Kidney glomerular epithelial cell (primary cell): ENCODE measurements at places on chromosomes 6 and 20.

DNA sequence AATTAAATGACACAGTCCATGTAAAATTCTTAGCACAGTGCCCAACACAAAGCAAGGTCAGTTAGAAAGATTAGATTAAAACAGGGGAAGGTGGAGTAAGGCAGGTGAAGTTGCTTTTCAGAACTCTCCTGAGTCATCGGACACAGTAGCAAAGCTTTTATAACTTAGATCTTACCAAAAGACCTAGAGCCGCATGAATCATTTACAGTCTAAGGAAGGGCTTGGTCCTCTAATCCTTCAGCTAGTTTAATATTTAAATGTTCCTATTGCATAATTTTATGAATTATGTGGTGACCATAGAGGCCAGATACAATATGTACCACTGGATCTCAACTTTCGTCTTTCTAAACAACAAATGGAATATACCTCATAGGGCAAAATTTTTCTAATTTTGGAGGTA is 202.1 kb upstream of the SNX9 start:
- no peak for DNase-seq

DNA sequence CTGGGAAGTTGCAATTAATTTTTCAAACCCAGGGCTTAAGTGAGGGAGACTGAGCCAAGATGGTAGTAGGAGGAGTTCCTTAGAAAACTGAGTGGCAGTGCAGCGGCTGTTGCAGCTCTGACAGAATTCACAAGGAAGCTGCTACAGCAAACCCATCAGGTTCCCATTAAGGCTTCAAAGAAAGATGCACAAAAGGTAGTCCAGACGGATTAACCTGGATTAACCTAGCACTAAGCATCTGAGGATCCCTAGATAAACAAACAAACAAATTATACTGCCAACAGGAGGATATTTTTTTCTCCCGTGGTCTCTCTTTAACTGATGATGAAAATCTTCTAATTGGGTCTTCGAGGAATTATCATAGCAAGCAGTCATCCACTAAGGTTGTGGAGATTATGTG is 5.2 kb downstream of the TENT5A start:
- no peak for DNase-seq

- peak; percentile 52 for DNase-seq
Observed at GRCh38 chr6:168322966-168323365, 3.4 kb upstream of the DACT2 start.

- no peak for DNase-seq
Observed at GRCh38 chr6:125558241-125558843, 191.1 kb upstream of the HEY2 start.

DNA sequence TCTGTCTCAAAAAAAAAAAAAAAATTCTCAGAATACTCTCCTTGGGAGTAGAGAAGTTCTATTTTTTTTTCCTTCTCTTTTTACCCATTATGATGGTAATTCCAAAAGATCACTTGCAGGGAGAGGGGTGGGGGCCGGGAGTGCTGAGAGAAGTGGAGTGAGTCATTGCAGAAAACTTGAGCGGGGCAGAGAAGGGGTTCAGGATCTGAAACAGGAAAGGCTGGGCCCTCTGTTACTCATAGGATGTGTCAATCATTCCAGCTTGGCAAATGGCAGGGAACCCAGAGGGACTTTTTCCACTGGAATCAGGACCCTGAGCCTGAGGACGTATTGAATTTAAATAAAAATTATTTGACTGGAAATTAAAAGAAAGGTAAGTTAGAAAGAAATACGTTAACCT is 111.4 kb upstream of the ARMC2 start:
- peak; percentile 63 for DNase-seq

GRCh38 chr20:35979544-35979943 is 11.2 kb downstream of the CNBD2 start:
- DNase-seq, result no peak

GRCh38 chr20:58044286-58044685 is 184.2 kb downstream of the ANKRD60 start:
- DNase-seq, result no peak

- no peak for DNase-seq
Observed at GRCh38 chr6:111727802-111728201, 122.1 kb upstream of the TRAF3IP2 start.

DNA sequence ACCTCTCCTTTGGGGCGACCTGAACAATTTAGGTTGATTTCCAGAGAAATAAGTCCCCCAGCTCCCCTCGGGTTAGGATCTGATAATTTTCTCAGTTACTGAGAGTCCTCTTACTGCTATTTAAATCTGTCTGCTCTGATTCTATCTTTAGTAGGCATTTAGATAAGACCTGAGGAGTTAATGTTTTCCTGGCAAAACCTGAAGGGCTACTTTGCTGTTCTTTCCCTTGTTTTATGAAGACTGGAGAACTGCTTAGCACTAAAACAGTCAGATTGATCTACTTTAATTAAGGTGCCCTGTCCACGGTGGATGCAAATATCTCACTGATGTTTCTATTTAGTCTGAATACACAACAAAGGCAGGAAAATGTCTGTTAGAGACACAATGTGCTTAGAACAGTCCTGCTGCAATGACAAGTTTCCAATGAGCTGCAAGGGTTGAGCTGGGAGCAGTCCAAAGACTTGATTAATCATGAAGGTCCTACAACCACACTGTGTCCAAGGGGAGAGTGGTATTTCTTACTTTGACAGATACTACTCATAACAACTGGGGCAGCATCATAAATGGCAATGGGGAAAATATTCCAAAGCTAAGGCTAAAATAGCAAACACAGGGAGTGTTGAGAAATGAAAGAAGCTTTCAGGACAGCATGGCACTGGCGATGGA is 15.7 kb downstream of the ADTRP start:
- DNase-seq, result no peak

GRCh38 chr6:163356743-163357142 is 57.8 kb upstream of the QKI start:
- no peak for DNase-seq

- no peak for DNase-seq
Observed at GRCh38 chr6:41824571-41825569, 37.4 kb downstream of the TOMM6 start.

- DNase-seq, result peak; percentile 6
Observed at GRCh38 chr20:63309261-63310071, 16.5 kb downstream of the COL20A1 start.

DNA sequence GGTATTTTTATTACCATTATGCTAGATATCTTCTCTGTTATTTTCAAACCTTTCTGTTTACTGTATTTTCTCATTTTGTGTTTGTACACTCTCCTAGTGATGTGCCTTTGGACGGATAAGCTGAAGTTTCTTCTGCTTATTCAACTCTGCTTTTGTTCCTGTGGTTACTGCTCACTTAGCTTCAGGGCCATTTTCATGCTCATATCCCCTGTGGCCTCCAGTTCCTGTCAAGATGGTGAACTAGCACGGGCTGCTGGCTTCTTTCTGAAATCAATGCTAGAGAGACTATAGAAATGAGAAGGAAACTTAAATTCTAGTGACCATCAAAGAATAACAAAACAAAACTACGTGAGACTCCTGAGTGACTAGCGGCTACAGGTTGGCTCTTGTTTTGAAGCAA is 6.8 kb upstream of the CST8 start:
- no peak for DNase-seq
